ENCODE measurements at places on chromosomes 4 and X.

DNA sequence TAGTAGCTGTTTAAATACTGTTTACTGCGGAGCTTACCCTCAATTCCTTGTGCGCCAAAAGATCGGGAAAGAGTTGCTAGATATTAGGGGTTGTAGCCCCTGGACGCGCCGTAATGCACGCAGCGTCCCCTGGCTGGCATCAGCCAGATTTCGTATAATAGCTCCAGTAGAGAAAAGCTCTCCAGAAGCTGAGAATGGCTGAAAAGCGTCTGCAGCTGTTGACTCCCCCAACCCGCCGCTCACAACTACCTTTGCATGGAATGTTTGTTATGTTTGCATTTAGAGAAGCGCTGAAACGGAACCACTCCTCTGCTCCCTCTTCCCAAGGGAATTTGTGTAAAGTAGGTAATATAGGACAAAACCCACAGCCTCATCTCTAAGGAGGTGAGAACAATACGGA is 3.7 kb downstream of the DOCK11 start:
- no peak for DNase-seq

DNA sequence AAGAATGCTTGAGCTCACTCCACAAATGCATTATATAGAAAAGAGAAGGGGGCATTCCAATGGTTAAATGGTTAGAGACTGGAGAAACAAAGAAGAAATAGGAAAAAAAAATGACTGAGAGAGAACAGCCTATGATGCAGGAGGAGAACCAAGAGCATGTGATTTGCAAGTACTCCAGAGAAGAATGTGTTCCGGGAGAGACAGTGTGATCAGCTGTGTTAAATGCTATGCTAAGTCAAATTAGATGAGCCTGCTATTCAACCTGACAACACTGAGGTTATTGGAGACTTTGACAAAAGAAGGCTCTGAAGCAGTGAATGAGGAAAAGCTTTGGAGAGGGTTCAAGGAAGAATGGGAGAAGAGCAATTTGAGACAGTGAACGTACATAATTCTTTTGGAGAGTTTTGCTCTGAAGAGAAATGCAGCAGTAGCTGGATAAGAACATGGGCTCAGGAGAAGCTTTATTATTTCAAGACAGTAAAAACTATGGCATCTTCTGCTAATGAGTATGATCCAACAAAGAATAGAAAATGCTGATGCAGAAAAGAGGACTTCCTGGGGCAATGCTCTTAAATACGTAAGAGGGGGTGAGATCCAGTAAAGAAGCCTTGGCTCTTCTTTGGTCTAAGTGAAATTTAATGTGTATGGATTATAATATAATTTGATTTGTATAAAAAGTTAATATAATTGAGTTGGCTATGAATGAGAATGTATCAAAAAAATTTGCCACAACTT is 66.3 kb downstream of the PPP3CA start:
- no peak for DNase-seq

GRCh38 chr4:75736862-75737261 is 12.5 kb downstream of the USO1 start:
- DNase-seq: no peak

- DNase-seq: no peak
Observed at GRCh38 chrX:109974906-109975655, 27.8 kb upstream of the TMEM164 start.

GRCh38 chr4:181793096-181793495 is 450.1 kb upstream of the TENM3 start:
- no peak for DNase-seq

DNA sequence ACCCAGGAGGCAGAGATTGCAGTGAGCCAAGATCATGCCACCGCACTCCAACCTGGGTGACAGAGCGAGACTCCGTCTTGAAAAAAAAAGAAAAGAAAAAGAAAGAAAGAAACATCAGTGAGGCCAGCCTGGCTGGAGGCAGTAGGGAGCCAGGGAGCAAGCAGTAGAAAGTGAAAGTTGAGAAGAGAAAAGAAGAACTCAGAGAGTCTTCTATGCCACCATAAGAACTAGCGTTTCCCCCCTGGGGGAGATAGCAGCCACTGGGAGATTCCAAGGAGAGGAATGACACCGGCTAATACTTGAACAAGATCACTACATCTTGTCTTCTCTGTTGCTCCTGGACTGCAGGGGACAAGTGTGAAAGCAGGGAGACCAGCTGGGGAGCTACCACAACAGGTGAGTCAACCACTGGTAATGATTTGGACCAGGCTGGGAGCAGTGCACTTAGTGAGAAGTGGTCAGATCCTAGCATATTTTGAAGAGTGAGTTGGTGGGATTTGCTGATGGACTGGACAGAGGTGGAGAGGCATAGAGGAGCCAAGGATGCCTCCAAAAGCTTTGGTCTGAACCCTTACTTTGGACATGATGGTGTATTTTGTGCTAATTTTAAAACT is 33.4 kb downstream of the SLC2A9 start:
- no peak for DNase-seq

DNA sequence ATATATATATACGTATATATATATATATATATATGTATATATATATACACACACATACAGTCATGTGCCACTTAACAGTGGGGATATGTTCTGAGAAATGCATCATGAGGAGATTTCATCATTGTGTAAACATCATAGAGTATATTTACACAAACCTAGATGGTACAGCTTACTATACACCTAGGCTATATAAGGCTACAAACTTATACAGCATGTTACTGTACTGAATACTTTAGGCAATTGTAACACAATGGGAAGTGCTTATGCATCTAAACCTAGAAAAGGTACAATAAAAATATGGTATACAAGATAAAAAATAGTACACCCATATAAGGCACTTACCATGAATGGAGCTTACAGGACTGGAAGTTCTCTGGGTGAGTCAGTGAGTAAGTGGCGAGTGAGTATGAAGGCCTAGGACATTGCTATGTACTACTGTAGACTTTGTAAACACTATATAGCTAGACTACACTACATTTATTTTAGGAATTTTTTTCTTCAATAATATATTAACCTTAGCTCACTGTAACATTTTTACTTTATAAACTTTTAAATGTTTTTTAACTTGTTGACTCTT is 13.2 kb upstream of the CCSER1 start:
- no peak for DNase-seq

GRCh38 chr4:633976-634598 is 8.7 kb downstream of the PDE6B start:
- no peak for DNase-seq

- DNase-seq: no peak
Observed at GRCh38 chr4:36303426-36304137, 22.2 kb downstream of the DTHD1 start.

DNA sequence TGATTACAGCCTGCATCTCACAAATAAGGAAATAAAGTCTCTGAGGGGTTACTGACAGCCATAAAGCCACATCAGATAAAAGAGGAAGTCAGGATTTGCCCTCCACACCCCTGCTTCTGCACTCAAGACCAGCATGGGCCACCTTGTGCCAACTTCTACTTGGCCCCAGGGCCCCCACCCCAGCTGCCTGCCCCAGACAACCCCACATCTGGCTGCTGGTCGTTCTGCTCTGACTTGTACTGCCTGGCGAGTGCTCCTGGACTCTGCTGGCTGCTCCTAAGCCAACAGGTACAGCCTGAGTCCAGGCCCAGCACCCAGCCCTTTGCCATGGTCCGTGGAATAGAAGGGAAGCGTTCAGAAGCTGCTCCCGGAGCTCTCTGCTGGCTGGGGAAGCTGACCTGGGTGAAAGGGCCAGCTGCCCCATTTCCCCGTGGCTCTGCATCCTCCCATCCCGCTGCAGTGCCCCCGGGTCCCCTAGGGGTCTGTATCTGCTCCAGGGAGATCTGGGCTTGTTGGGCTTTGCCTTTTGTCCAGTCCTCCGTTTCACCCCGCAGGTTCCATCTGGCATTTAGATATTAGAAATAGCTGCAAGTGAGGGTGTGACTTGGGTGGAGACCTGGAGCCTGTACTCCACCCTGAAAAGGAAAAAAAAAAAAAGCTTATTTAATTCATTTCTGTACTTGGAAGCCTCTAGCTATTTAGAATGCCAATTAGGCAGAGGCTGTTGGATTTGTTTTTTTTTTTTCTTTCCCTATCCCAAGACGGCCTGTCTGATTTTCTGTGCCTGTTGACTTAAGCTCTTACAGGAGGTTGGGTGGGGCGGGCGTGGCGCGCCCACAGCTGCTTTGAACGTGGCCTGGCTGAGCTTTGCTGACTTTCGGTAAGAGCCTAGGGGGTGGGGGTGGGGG is 194.7 kb downstream of the PTTG2 start:
- DNase-seq: no peak

DNA sequence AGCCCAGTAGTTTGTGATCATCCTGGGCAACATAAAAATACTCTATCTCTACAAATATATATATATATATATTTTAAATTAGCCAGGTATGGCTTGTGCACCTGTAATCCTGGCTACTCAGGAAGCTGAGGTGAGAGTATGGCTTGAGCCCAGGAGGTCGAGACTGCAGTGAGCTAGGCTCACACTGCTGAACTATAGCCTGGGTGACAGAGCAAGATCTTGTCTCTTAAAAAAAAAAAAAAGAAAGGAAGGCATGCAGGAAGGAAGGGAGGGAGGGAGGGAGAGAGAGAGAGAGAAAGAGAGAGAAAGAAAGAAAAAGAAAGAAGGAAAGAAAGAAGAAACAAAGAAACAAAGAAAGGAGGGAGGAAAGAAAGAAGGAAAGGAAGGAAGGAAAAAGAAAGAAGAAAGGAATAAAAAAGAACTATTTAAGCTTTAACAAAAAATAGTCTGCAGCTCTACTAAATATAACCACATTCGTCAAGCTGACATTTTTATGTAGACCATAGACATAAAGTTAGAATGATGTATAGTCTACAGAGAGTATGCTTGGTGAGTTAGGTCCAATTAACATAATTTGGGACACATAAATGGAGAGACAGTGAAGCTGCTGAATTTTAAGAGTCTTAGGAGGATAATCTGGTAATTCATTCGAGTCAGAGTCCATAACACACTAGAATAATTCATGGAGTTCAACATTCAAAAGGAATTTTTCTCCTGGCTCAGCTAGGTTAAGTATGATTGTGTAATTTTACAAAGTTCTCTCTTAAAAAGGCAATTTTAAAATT is 111.9 kb downstream of the GLRA3 start:
- no peak for DNase-seq

DNA sequence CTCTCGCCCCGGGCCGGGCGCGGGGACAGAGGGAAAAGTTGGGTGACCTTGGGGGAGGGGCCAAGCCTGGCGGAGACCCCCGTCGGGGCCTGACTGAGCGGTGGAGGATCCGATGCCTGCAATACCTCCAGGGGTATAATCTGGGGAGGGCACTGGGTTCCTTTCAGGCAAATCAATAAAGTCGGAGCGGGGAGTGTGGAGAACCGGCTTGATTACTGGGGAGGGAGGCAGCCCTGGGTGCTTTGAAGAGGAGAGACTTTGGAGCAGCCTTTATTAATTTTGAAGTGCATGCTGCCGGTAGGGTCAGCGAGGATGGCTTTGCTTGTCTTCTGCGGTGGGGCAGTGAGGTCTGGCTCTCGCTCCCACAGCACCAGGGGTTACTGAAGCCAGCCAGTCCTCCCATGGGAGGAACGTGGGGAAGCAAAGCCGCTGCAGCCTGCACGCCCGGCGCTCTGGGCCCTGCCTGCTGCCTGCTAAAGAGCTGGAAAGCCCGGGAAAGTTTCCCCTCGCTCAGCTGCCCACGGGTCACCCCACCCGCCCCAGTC is 403 bp upstream of the LGI2 start:
- no peak for DNase-seq

DNA sequence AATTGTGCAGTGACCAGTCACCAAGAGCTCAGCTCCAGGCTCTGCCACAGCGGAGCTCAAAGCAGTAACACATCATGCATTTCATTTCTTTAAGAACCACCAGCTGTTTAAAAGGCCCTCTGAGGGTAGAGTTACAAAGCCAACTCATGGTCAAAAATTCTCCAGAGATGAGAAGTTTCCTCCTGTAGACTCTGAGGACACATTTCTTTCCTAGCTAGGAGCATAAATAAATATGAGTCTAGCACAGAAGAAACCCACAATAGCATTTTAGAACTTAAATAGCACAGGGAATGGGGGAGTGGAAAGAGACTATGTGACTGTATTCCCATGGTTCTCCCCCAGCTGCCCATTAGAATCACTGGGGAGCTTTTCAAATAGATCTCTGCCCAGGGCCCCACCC is 6.5 kb upstream of the CRMP1 start:
- DNase-seq: no peak

DNA sequence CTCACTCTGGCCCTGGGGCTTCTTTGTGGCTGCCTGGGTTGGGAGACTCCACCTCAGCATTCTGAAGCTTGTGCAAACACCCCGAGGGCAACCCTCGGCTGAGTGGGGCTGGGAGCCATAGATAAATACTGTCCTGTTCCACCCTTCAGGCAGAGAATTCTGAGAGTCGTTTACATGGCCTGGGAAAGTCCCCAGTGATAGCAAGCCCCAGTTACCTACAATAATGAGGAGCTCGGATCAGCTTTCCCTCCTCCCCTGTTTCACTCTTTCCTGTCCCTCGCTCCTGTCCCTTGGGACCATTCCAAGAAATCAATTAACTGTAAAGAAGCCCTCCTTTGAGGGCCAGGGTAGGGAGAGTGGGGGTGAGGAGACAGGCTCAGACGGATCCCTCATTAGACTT is 31.6 kb upstream of the DDX3X start:
- no peak for DNase-seq

- DNase-seq: no peak
Observed at GRCh38 chr4:56434599-56435139, 746 bp downstream of the PPAT start.

DNA sequence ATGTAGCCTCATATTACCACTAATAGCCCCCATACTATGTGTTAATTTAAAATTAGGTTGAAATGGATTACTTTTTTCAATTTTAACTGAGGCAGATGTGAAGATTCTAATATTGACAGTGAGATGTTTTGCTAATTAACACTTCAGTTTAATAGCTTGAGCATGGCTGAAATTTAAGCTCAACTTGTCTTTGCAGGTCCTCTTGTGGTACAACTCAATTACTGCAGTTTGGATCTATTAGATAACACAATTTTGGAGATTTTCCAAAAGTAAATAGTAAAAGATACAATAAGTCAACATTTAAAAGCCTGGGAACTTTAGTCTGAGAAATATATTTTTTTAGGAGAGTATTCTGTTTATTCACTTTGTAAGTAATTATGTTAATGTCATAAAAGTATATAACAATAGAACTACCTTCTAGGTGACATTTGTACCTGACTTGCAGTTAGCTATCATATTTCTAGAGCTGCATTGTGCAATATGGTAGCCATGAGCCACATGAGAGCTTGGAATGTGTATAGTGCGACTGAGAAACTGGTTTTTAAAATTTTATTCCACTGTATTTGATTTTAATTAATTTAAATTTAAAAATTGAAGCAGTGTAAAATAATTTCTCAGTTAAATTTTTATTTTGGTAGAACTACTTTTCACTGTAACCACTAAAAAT is 73.1 kb upstream of the FMR1 start:
- no peak for DNase-seq

GRCh38 chrX:132443196-132444135 is 45.4 kb downstream of the MBNL3 start:
- DNase-seq: no peak

GRCh38 chr4:139916041-139916440 is 237.9 kb downstream of the MAML3 start:
- DNase-seq: no peak

All from hippocampal formation (tissue), 2 donors.